Mesenchymal stem cell (in vitro differentiated cells and primary cell): ENCODE measurements at places on chromosomes 7 and 10.

- no peak for DNase-seq
These were observed 6.7 kb upstream of the ADAM12 start for GRCh38 chr10:126394948-126395347.

GRCh38 chr7:26492816-26493215, 201.2 kb downstream of the SNX10 start:
- DNase-seq: no peak

- DNase-seq: no peak
These were observed 13.0 kb downstream of the MXI1 start for GRCh38 chr10:110220398-110220797.

DNA sequence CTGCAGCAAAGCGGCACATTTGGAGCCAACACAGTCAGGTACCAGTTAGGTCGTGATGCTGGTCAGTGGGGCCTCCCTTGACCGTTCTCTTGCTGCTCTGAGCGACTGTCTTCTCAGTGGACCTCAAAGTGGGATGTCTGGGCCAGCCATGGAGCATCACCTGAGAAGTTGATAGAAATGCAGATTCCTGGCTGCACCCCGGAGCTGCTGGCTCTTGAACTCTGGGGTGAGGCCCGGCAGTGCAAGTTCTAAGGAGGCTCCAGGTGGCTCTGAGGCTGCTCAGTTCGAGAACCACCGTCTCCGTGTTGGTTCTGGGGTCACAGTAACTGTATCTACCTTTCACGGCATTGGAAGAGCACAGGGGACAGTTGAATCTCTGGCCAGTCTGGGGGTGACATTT, 147.5 kb downstream of the WDR37 start:
- no peak for DNase-seq

- DNase-seq: peak; percentile 83
These were observed 64.4 kb downstream of the EGFR start for GRCh38 chr7:55083206-55083605.

DNA sequence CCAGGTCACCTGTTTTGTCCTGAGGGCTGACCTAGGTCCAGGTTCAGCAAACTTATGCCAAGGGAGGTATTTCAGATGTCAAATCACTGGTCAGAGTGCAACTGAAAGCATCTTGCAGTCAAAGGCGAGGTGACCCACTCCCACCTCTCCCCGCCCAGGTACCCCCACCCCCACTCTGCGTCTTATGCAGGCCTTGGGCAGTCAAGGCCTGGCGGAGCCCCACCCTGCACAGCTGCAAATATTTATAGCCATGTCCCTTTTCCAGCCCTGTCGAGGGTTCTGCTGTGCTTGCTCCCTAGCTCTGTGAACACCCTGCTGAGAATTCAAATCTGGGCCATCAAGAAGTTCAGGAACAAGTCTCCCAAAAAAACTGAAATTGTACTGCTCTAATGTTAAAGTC, 40.6 kb upstream of the BMPR1A start:
- no peak for DNase-seq

GRCh38 chr7:84506151-84506550, 311.6 kb upstream of the SEMA3A start:
- peak; percentile 27 for DNase-seq

DNA sequence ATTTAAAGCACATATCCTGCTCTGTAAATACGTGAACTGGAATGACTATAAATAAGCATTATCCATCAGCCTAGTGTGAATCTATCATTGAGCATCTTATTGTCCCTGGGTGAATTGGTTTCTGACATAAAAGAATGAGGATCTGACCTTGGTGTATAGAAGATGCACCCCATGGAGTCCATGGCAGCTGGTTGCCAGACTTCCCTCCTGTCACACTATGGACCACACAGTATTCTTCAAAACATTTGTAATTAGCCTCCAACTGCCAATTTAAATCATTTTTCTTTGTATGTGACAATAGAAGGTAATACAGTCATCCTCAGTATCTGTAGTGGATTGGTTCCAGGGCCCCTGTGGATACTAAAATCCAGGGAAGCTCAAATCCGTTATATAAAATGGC, 238.1 kb upstream of the ZWINT start:
- no peak for DNase-seq

DNA sequence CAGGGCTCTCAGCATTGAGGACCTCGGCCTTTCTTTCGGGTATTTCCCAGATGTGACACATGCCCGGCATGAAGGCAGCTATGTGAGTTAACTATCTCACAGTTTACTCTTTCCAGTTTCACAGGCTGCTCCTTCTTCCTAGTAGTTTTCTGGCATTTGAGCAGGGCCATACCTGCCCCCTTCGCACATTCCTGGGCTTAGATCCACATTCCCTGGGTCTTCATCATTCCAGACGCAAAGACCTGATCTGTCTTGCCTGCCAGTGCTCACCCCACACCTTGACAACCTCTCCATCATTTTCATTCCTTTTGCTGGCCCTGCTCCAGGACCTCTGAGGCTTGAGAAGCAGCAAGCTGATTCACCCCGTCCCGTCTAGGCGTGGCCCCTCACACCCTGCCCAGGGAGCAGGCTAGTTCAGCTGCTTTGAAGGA, 227.5 kb downstream of the WDR11 start:
- DNase-seq: no peak

- peak; percentile 24 for DNase-seq
These were observed 267.4 kb downstream of the RNLS start for GRCh38 chr10:88315755-88316154.

DNA sequence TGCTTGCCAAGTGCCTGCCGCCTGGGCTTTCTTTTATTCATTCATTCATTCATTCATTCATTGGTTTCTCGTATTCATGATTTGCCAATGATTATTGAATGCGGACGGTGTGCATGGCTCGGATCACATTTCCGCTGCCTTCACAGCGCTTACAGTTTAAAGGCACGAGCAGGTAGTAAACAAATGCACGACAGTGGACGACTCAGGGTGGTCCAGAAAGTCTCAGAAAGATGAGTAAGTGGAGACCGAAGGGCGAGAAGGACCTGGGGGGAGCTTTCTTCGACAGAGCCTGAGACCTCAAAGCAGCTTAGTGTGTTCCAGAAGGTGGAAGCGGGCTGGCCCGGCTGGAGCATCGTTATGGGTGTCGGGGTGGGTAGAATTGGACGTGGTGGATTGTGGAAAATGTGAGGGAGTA, 506 bp downstream of the MCM10 start:
- peak; percentile 33 for DNase-seq

- DNase-seq: no peak
These were observed 43.2 kb upstream of the ATRNL1 start for GRCh38 chr10:115049960-115050359.

DNA sequence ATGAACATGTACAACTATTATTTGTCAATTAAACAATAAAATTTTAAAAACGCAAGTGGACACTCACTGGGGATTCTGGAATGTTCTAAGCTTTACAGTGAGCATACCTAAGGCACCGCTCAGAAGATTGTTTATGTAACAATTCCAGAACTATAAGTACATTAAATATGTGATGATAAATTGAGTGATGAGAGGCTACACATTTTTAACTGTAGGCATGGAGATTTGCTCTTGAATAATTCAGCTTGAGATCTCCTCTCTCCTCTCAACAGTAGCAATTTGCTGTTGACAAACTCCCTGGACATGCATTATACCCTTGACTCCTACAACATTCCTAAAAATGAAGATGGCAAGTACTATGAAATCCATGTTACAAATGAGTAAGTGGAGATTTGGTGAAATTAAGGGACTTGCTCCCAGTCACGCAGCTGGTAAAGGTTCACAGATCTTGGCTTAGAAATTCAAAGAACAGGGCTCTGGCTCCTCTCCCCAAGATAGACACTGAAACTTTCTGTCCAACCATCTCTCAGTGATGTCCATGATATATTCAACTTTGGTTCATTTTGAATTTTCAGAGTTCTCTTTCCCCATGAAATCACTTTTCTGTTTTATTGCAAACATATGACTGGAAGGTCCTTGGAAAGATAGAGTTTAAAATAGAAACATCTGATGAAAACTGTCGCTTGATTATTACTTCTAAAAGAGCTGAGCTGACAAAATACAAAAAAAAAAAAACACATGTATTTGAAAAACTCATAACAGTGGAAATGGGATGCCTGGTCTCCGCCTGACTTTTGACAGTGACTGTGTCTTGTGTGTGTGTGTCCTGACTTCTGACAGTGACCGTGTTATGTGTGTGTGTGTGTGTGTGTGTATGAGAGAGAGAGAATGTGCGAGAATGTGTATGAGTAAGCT, 488.3 kb downstream of the TNS3 start:
- DNase-seq: no peak

- no peak for DNase-seq
These were observed 509.0 kb upstream of the GALNT17 start for GRCh38 chr7:70622936-70623335.

GRCh38 chr7:92665926-92666325, 75.7 kb upstream of the FAM133B start:
- DNase-seq: no peak

DNA sequence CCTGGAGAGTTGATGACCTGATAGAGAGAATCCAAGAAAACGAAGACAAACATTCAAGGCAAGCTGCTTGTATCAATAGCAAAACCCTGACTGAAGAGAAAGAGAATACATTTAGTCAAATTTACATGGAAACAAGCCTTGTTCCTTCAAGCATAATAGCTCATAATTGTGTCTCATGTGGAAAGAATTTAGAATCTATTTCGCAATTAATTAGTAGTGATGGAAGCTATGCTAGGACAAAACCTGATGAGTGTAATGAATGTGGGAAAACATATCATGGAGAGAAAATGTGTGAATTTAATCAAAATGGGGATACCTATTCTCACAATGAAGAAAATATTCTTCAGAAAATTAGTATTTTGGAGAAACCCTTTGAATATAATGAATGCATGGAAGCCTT, 18.0 kb downstream of the RBAK start:
- peak; percentile 13 for DNase-seq

DNA sequence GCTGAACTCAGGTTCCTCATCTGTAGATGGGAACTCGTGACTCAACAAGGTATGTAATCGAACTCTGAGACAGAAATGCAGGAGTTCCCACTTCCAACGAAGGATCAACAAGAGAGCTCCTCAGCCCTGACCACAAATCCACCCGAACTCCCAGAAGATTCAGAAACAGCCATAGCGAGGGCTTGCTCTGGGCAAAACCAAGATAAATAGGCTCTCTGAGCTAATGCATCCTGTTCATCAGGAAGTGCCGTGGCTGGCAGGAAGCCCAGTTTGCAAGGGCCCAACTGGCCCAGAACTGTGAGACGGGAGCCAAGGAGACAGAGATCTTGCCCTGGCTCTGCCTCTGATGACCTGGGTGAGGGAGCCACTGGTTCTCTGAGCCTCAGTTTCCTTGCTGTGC, 141.7 kb upstream of the PFKP start:
- peak; percentile 80 for DNase-seq

- DNase-seq: no peak
These were observed 80.3 kb downstream of the BICC1 start for GRCh38 chr10:58593008-58593407.

- DNase-seq: peak; percentile 15
These were observed 25.9 kb upstream of the PTPRN2 start for GRCh38 chr7:158613481-158613880.

DNA sequence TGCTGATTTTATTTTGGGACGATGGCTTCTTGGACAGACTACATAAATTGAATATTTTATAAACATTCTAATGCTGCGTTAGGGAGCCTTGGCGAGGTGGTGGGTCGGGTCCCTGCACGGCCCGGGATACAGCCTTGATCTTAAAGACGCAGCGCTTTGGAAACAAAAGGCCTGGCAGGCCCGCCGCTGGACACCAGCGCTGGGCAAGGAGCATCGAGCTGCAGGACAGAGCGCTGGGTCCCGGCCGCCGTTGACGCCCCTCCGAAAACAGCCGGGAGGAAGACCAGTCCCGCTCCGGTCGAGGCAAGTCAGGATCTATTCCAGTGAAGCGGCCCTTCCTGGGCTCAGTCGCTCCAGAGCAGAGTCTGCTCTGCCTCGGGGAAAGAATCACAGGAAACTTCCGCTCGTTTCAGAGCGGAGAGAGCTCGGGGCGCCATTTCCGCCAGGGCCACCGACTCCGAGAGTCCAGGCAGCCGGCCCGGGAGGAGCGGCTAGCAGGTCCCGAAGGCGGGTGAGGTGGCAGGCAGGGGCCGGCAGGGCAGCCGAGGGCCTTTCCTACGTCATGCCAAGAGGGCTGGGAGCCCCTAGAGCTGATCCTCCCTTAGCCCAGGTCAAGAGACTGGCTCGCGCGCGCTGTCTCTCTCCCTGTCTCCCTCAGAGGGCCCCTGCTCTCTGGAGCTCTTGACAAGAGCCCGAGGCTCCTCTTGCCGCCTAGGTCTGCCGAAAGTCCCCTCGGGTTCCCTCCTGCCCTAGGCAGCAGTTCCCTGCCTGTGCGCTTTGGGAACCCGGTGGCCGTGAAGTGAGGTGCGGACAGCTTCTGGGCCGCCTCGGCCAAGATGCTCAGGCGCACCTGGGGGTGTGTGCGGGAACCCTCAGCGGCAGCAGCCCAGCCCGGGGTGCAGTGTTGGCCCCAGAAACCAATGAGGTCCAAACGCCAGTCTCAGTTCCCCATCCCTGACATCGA, 1.4 kb upstream of the DRGX start:
- no peak for DNase-seq

GRCh38 chr7:139691253-139691781, 86.5 kb downstream of the HIPK2 start:
- peak; percentile 35 for DNase-seq

- no peak for DNase-seq
These were observed 110.9 kb downstream of the SGMS1 start for GRCh38 chr10:50512743-50513416.

DNA sequence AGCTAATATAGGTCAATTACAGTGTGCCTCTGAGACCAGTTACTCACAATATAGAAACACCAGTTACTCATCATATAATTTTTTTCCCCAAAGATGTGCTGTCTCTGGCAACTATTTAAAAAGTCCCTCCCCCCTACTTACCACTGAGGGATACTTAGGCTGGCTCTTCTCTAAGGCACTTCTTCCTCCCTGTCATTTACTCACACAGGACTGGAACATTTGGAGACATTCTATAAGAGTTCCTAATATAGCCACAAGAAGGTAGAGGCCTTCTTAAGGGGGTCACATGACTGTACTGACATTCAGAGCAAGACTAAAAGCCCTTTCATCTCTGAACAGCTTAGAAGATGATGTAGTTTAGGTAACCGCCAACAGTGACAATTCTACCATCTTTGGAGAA, 44.4 kb upstream of the SLIT1 start:
- no peak for DNase-seq

DNA sequence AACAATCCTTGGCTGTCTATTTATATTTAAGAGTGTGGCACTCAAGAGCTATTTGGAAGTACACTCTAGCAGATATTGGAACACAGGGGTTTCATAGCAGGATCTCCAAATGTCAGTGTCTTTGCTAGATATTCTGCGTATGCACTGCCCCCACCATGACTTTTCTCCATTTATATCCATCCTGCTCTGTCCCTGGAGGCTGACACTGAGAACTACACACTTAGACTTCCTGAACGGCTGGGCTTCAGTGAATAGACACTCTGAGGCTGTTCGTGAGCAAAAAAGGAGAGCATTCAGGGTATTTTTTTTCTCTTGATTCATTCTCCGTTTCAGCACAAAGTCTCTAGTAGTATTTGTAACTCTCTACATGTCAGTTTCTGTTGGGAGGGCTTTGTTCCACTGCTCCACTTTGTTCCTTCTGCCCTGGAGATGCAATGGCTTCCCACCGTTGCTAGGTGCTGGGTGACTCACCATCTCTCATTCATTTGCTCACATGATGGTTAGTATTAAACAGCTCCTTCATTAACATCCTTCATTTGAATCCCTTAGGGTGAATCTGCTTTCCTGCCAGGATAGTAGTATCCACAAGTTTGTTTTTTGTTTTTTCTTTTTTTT, 155.9 kb upstream of the SLC13A1 start:
- peak; percentile 36 for DNase-seq
